OCI-LY7 (cell line): ENCODE measurements at places on chromosomes 5 and 9. TPM values are rescaled to one million over a fixed set of nuclear protein-coding genes. Genes with fewer than 3 reads are reported as not detected.

DNA sequence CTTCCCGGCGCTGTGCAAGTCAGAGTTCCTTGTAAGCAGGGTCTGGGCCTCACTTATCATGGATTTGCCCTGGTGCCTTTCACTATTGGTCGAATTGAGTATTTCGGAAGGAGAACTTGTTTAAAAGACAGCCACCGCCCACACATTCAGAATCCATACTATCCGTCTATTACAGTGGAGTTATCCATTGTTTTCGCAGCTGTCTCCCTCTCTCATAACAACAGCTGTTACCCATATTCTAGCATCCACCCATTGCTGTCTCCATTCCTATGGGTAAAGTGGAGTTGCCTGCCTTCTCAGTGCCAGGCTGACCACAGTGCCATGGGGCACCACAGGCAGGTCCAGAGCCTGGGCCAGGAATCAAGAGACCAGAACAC is 20.2 kb downstream of the FAXDC2 start:
- DNase-seq, result no peak

- DNase-seq, result no peak
Observed at GRCh38 chr9:72044095-72044494, 16.3 kb downstream of the C9orf57 start.

The CCIN gene
- total RNA-seq, result not detected in 2 replicates

GRCh38 chr9:123395276-123395688 is 39.3 kb downstream of the CRB2 start:
- DNase-seq, result no peak

The NUTM2G gene
- not detected in 2 replicates for total RNA-seq

The NME5 gene
- total RNA-seq, result not detected in 2 replicates

The SLC6A18 gene
- total RNA-seq, result not detected in 2 replicates

DNA sequence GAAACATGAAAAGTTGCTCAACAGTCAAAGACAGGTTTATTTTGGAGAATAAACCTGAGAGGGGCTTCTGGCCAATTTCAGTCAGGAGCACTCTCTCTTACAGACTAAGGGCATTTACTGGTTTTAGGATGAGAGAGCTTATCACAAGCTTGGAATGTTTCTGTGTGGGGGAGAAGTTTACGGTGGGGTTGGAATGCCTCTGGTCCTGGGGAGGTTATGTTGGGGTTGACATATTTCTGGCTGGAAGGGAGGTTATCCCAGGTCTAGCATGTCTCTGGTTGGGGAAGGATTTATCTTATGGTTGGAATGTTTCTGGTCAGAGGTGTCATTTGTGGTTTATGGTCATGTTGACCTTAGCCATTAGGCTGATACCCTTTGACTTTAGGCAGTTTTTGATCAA is 1867.3 kb downstream of the EFNA5 start:
- DNase-seq, result no peak

DNA sequence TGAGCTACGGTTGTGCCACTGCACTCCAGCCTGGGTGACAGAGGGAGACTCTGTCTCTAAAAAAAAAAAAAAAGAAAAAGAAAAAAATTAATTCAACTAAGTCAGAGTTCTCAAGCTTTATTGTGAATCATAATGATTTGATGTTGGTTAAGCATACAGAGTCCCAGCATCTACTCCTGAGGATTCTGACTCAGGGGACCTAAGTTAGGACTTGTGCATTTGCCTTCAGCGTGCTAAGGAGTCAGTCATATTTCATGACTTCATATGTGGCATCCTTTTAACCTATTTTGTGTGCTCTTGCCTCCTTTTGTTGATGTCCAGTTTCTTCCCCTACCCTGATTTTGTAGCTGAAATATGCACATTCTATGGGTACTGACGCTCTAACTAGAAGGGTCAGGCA is 2.9 kb downstream of the MYOZ3 start:
- no peak for DNase-seq

GRCh38 chr5:155885199-155885598 is 441.8 kb upstream of the SGCD start:
- DNase-seq, result no peak

The GRXCR2 gene
- not detected in 2 replicates for total RNA-seq

The MAMDC4 gene
- 12.7 and 14.2 TPM in 2 replicates for total RNA-seq

The ENDOG gene
- total RNA-seq, result 24.8 and 29.4 TPM in 2 replicates

DNA sequence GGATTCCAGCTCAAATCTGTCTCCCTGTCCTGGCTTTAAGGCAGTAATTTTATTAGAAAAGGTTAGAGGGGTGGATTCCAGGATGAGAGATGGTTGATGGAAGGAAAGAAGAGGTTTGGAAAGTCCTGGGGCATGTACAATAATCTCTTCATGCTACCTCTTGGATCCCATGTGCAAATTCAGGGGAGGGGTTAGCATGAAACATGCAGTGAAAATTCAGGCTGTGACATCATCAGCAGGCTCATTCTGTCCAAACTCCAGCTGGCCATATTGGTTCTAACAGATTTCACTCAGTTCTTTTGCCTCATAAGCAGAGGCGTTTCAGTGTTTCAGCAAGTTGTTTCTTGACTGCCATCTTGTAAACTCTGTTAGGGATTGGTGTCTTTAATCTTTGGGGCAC is 55.4 kb downstream of the CYSTM1 start:
- no peak for DNase-seq

The RARS1 gene
- total RNA-seq, result 72.6 and 88.4 TPM in 2 replicates

The SNX30 gene
- total RNA-seq, result 13.5 and 17.1 TPM in 2 replicates

The LRRC19 gene
- not detected in 2 replicates for total RNA-seq

DNA sequence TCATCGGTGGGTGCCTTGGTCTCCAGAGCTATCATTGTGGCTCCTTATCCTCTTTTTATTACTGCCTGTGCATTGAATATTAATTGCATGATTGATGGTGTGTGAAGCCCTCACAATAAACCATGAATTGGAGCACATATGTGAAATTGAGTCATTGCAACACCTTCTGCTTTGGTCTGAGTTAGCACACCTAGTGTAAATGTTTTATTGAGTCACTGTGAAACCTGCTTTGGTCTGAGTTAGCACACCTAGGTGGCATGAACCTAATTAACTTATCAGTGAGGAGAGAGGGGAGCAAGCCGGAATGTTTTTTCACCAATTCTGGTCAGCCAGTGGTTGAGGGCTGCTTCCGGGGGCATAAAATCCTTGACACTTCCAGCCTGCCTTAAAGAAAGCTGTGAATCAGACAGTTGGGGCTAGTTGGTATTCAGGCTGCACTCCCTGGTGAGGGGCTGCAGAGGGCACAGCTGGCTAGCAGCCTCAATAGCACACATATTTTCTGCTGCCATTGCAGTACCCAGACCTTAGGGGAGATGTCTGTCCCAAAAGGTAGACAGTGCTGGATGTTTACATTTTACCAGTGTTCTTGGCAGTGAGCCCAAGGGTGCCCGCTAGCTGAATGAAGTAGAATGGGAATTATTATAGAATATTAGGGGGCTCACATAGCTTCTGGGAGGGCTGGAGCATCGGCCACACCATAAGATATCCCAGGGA is 76.5 kb upstream of the GOLM1 start:
- no peak for DNase-seq

GRCh38 chr5:98772415-98773213 is 849 bp upstream of the RGMB start:
- no peak for DNase-seq

DNA sequence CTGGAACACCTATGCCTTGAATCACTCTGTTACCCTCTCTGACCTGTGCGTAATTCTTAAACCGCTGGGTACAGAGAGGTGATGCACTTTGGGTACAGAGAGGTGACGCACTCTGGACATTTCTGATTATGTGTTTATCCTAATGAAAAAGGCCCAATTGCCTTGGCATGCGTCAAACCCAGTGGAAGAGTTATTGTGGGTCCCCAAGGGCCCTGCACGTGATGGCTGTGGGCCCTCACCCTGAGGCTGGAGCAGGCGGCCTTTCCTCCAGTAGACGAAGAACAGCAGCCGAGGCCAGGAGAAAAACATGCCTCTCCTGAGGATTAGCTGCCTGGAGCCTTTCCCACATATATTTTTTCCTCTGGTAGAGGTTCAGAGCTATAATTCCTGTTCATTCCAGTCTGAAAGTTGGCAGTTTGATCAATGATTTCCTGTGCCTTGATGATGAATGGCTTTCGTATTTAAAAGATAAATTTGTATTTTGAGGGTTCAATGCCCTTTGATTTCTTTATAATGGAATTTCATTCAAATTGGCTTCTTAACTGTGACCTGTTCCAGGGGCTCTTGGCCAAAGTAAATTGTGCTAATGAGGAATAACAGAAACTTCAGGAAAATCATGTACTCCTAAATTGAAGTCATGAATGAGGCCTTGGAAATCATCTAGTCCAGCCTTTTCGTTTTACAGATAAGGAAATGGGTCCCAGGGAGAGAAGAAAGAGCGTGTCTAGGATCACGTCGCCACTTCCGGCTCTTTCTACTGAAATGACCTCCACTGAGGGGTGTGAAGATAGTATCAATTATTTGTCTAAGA is 22.8 kb downstream of the ACER2 start:
- DNase-seq, result no peak

- DNase-seq, result no peak
Observed at GRCh38 chr5:168409591-168410458, 76.4 kb upstream of the RARS1 start.

DNA sequence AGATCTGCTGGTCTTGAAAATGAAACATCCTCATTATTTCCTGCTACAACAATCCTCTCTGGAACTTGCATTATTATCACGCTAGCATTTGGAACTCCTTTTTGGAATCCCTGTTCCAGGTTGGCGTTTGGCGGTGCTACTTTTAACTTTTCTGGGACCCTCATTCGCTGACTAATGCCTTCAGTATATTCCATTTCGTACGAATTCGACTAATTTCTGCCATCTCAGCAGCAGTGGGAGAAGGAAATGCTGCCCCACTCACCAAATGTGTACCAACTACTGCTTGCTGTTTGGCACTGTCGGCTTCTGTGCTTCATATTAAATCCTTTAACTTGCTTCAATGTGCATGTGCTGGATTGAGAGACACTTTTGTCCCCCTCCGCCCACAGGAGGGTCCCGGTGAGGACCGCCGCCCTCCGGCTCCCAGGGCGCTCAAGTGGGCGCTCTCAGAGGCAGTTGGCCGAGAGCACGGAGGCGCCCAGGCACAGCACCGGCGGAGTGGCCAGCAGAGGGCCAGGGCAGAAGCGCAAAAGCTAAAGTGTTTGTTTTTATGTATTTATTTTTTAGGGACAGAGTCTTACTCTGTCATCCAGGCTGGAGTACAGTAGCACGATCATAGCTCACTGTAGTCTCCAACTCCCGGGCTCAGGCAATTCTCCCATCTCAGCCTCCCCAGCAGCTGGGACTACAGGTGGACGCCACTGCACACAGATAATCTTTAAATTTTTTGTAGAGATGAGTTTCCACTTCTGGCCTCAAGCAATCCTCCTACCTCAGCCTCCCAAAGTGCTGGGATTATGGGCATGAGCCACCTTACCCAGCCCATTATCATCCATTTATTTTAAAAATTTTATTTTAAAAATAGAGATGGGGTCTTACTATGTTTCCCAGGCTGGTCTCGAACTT is 11.9 kb downstream of the PDE6A start:
- no peak for DNase-seq

GRCh38 chr9:129685933-129686259 is 20.4 kb downstream of the PRRX2 start:
- DNase-seq, result no peak

The TPPP gene
- not detected in 2 replicates for total RNA-seq

DNA sequence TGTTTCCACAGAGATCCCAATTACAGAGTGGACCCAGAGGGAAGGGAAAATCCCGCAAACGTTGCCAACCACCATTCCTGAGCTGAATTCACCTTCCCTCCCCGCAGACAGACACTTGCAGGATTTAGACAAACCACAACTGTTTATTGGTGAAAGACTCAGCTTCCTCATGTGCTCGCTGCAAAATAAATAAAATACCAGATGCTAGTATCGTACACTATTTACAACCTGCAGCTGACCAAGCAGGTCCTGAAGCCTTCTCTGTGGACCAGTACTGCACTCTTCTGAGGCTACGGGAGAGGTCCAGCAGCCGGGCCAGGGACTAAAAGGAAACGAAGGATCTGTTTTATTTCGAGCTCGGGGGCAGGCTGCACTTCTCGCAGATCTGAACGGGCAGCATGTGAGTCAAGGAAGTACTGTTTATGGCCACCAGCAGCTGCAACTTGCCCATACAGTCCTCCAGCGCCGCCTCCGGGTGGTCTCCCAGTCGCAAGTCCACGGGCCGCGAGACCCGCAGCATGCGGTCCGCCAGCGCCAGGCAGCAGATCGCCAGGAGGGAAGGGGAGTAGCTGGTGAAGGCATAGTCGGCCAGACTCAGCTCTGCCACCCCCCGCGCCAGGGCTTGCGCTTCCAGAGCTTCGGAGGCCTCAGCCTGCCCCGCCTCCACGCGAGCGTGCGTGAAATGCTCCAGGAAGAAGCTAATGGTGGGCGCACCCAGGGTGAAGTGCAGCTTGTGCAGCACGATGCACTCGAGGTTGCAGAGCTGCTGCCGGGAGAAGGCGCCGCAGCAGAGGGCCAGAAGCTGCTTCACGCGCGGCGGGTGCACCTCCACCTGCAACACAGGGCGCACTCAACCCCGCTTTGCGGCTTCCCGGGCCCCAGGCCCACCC is 2.1 kb downstream of the CCNO start:
- no peak for DNase-seq
